ENCODE measurements at places on chromosomes 3 and 15.

GRCh38 chr3:12399226-12399625 is 85.1 kb upstream of the TSEN2 start:
- DNase-seq, result no peak

DNA sequence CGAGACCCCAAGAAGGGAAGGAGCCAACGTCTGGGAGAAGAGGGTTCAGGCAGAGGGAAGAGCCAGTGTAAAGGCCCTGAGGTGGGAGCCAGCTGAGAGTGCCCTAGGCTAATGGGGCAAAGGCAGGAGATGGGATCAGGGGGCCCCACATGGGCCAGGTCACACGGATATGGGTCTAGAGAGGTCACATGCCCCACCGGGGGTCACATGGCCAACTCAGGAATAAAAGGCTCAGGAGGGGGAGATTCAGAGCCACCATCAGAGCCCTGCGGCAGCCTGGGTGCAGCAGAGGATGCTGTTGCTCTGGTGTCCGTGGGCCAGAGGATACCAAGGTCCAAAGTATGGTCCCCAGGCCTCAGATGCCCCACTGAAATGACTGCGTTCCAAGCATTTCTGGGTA is 55.3 kb upstream of the SLC6A6 start:
- DNase-seq, result no peak

- no peak for DNase-seq
These were observed 163.4 kb downstream of the CHDH start for GRCh38 chr3:53682807-53683206.

- DNase-seq, result no peak
These were observed 100.2 kb upstream of the NAALADL2 start for GRCh38 chr3:174758943-174759342.

- DNase-seq, result no peak
These were observed 32.4 kb downstream of the LEO1 start for GRCh38 chr15:51939216-51939615.

GRCh38 chr15:28783873-28784272 is 64.6 kb downstream of the GOLGA6L7 start:
- DNase-seq, result no peak

DNA sequence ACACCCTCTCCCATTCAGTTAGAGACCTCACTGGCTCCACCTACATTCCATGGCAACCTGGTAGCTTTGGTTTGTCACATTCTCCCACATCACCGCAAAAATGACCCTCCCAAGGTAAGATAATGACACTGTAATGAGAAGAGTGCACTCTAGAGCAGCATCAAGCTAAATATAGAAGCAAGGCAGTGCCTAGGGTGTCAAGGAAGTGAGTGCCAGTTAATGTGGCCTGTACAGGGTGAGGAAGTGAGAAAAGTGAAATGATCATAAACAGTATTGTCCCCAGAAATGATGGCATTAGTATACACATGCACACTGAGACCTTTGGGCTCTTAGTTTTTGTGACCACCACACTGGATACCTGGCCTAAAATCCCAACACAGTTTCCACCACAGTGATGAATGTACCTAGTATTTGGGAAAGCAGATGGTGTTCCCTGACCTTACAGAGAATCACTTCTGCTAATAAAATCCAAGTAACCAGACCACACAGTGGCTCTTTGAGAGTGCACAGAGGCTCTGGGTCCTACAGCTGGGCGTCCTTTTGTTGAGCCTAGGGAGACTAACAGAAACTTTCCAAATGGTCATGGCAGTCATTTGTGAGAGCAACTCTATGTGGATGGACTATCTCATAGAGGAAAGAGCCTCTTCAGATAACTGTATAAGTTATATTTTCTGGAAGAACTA is 106.6 kb downstream of the ARPP21 start:
- no peak for DNase-seq

DNA sequence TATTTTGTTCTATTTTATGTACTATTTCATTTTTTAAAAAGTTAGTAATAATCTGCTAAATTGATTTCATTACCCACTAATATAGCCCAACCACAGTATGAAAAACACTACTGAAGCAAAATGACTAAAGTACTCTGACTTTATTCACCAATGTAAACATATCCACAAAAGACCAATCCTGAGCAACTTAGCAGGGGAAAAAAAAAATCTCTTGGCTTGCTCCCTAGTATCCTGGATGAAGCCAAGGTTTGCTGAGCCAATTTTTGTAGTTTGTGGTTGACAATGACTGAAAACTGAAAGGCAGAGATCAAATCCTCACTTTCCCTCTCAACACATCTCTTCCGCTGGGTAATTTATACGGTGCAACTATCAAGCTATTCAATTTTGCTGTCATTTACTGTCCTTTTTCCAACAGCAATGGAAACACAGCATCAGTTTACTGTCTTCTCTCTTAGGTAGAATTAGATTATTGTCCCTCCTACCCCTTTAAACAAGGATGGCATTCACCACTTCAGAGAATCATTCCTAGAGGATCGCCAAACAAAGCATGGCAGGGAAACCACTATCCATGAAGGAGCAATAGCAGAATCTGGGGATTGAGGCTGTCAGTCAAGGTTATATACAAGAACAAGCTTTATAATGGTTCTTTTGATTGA is 149.7 kb downstream of the THRB start:
- no peak for DNase-seq

GRCh38 chr3:71723452-71724170 is 1.6 kb downstream of the EIF4E3 start:
- DNase-seq, result no peak

All from stimulated activated CD8-positive, alpha-beta memory T cell treated with anti-CD3 and anti-CD28 coated beads, Interleukin-15, amount 100 ng/mL, for 1 hour (primary cell).